CD4-positive, alpha-beta T cell treated with Interleukin-12 subunit alpha and Interleukin-12 subunit beta, for 1 hour (primary cell): ENCODE measurements at places on chromosomes 1 and 21.
A peak's percentile ranks its signal among the peaks of the same experiment; 100 is the strongest.

GRCh38 chr1:220123889-220124288 is 30.0 kb downstream of the IARS2 start:
- DNase-seq: peak; percentile 11

GRCh38 chr1:210089855-210090254 is 142.7 kb upstream of the SERTAD4 start:
- DNase-seq: no peak

DNA sequence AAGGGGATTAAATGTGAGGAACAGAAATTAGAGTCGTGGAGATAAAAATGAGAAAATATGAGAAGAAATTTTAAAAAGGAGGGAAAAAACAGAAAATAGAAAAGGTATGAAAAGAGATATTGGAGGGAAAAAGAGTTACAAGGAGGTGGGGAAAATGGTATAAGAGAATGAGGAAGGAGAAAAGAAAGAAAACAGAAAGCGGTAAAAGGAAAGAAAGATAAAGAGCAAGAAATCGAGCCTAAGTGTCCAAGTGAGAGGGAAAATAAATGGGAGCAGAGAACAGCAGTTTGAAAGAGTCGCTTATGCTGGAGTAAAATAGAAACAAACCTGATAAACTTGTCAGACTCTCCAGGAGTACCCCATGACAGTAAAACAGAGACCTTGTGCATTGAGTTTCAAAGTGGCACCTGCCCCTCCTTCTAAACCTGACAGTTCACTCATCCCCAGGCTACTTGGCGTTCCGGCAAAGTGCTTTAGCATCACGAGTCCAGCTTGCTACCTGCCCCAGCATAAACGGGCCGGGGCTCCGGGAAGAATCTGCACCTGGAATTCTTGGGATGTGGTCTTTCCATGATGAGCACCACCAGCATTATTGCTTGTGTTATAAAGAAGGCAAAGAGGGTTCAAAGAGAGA is 585 bp downstream of the NEGR1 start:
- no peak for DNase-seq

GRCh38 chr1:37562984-37563383 is 6.2 kb downstream of the DNALI1 start:
- no peak for DNase-seq

- no peak for DNase-seq
Observed at GRCh38 chr1:156284112-156284511, at the start of gene TMEM79. TSS of gene TMEM79 (plus strand) at chr1:156284325. CDS start at chr1:156285227, 902 bp downstream.

GRCh38 chr1:42941640-42942330 is 16.9 kb downstream of the SLC2A1 start:
- DNase-seq: no peak

DNA sequence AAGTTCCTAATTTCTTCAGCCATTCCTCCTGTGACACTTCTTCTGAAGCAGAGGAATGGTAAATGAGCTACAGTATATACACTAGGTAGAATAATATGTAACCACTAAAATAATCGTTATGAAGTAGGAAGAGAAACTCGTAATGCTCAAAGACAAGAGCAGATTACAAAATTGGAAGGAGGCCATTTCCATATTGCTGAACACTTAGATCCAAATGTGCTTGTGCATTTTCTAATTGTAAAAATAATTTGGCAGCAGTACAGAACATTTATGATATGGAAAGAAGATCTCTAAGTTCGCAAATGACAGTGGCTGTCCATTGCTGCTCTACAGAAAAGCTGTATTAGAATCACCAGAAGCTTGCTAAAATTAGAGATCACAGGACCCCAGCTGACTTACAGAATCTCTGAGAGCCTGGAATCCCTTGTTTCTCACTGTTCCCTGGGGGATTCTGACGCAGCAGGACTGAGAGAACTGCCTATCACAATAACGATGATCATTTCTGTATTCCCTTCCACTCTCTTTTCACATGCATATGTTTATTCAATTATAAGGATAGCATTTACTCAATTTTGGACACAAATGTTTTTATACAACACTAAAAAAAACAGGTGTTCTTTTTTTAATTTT is 242.1 kb downstream of the OMA1 start:
- DNase-seq: no peak

- DNase-seq: no peak
Observed at GRCh38 chr1:80973101-80973500, 827.6 kb upstream of the ADGRL2 start.

DNA sequence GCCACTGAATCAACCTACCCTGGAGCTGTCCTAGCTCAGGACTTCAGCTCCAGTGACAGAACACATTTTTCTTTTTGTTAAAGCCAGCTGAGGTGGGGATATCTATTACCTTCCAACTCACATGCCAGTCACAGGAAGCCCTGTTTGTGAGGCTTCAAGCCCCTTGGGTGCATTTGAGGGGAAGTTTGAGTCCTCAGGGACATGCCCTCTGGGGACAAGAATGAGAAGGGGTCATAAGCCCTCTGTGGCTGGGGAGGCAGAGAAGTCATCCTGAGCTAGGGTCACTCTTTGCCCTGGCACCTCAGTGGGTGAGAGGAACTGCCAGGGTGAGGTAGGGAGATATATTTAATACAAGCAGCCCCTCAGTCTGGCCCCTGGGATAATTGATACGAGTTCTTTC is 33.5 kb upstream of the CLDN14 start:
- DNase-seq: no peak

DNA sequence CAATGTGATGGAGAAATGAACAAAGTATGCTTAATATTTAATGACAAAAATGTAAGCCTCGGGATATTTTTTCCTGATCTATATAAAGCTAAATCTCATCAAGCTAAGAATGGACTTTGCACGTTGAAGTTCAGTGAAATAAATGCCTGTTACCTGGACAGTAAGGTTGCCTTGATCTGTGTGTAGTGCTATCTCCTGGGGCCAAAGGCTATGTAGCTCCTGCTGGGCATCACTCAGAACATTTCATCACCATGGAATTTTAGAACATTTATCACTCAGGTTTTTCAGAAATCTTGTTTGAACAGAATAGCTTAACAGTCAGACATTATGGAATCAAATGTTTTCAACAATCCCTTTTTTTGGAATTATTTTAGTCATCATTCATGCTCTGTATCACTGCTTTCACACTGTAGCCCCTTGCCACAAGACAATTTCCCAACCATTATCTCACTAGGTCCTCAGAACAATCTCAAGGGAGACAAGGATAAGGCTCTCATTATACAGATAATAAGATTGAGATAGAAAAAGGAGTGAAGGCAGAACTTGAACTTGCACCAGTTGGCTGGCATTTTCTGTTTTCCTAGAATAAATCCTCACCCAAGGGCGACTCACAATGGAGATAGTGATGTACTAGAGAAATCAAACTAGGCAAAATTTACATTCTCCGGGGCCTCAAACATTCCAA is 3.7 kb downstream of the OR10J1 start:
- no peak for DNase-seq

DNA sequence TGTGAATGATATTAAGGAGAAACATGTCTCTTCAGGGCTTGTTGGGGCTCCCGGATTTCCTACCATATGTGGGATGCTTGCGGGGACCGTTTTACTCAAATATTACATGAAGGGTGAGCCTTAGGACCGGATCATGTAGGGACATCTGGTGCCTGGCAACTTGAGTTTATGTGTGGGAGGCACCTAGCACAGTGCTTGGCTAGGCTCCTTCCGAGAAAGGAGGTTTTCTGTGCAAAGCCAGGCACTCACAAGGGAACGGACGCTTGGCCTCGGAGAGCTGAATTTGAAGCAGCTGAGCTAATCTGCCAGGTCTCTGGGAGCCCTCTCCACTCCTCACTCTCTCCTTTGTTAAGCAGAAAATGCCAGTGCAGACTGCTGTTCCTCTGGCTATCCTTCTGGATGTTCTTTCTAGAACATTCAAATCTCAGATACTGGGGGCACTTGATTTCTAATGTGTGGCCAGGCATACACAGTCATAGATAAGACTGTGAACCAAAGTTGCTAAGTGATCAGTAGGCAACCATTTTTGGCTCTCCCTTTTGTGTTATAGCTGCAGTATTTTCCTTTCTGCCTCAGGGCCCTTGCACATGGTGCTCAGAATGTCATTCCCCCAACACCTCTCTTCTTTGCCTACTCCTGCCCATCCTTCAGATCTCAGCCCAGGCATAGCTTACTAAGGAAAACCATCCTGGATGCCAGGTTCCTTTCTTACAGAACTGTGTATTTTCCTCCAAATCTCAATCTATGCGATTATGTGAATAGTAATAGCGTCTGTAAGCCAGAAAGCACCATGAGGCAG is 216.6 kb upstream of the CSF3R start:
- no peak for DNase-seq

GRCh38 chr1:151915061-151915686 is 5.9 kb upstream of the THEM4 start:
- DNase-seq: no peak

DNA sequence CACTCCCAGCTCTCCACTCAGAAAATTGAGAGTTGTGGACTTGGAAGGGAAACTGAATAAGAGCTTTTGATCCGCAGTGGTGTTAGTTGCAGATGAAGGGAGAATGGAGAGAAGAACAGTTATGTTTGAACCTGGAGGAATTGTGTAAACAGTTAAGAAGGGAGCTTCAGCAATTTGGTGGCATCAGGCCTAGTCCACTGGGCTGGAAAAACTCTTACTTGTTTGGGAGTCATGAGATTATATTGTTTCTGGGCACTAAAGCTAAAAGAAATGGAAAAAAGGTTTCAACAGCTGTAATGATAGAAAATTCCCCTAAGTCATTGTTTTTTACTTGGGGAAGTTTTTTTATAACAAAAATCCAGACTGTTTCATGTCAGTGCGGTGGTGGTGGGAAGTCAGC is 256.1 kb upstream of the C1orf87 start:
- DNase-seq: no peak
